ENCODE measurements at places on chromosomes 2 and 18. TPM values are rescaled to one million over a fixed set of nuclear protein-coding genes. Genes with fewer than 3 reads are reported as not detected.

DNA sequence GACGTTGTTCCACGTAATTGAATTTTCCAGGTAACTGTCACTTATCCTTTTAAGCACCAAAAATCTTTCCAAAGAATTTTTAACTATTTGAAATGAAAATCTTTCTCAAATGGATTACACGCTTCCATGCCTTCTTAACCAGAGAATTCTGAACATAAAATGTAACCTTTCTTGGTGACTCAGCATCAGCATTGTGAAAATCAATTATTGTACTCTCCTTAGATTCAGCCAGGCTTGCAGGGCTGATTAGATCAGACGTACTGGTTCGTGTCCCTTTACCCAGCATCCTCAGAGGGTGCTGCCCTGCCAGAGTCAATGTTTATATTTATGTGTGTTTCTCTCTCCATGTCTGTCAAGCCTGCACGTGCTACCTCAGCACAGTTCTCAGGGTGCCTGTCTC is 623.9 kb downstream of the CNTNAP5 start:
- DNase-seq: no peak
- H3K4me3 ChIP-seq: no peak overlapping the region
- H3K36me3 ChIP-seq: no peaks in the 10 kb centered on the region
- no peaks in the 10 kb centered on the region for H3K27me3 ChIP-seq
- H3K27ac ChIP-seq: no peak overlapping the region

GRCh38 chr2:240793313-240794177 is 26.5 kb downstream of the KIF1A start:
- no peaks in the 10 kb centered on the region for H3K4me1 ChIP-seq
- no peaks in the 10 kb centered on the region for H3K36me3 ChIP-seq
- H3K4me3 ChIP-seq: no peak overlapping the region
- DNase-seq: no peak
- no peak overlapping the region for H3K27ac ChIP-seq

DNA sequence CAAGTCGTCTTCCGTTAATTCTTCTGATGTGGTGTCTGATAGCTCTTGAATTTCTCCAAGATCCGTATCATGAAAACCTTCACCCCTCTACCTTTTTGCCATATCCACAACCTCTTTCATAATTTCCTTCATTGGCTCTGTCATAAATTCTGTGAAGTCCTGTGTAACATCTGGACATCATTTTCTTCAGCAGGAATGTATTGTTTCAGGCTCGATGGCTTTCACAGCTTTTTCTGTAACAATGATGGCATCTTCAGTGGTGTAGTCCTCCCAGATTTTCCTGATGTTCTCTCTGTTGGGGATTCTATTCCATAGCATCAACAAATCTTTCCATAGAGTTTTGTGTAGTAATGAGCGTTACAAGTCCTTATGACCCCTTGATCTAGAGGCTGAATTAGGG is 114.2 kb upstream of the EML6 start:
- no peaks in the 10 kb centered on the region for H3K27me3 ChIP-seq
- DNase-seq: no peak
- H3K4me3 ChIP-seq: no peak overlapping the region
- peaks cover 79% of the 10 kb centered on the region for H3K4me1 ChIP-seq

- peaks cover 3% of the 10 kb centered on the region for H3K27me3 ChIP-seq
- H3K36me3 ChIP-seq: no peaks in the 10 kb centered on the region
Observed at GRCh38 chr2:105184420-105184819, 57.1 kb upstream of the GPR45 start.

DNA sequence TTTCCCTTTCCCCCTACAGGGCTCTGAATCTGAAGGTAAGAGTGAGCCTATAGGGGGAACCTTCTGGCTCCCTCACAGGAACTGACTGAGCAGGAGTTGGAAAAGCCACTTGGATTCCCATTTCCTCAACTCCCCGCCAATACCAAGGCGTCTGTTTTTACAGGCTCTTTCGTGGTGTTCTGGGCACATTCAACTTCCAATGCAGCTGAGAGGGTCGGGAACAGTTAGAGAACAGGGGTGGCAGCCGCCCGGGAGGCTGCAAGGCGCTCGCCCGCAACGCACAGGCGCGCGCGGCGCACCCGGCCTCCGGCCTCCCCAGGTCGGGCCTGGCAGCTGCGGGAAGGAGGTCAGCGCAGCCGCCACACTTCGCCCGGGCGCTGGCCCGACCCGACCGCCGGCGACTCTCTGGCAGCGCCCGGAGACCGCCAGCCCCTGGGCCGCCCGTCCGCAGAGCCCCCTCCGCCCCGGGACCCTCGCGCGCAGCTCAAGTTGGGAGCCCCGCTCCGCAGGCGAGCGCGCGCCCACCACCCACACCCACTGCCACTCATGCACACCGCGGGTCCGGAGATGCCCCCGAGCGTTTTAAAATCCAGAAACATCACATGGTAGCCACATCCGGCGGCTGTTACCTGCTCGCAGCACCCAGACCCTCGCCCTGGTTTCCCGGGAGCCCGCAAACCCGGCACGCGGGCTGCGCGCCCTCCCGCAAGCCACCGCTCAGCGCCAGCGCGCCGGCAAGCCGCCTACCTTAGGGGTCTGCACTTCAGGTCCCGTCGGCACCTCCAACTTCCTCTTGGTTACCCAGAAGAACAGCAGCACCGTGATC is 816 bp downstream of the GALNT14 start:
- H3K27me3 ChIP-seq: peaks cover 34% of the 10 kb centered on the region
- no peak overlapping the region for H3K27ac ChIP-seq
- H3K4me1 ChIP-seq: peaks cover 7% of the 10 kb centered on the region

C2orf80 gene
- total RNA-seq: not detected

SP140 gene
- 4.8 TPM for total RNA-seq
